ENCODE measurements at places on chromosomes 6 and 20. TPM values are rescaled to one million over a fixed set of nuclear protein-coding genes. Genes with fewer than 3 reads are reported as not detected.

HMGA1 gene
- 48.5 TPM for total RNA-seq

BPIFB4 gene
- total RNA-seq: not detected

APCDD1L gene
- not detected for total RNA-seq

HAO1 gene
- not detected for total RNA-seq

DNA sequence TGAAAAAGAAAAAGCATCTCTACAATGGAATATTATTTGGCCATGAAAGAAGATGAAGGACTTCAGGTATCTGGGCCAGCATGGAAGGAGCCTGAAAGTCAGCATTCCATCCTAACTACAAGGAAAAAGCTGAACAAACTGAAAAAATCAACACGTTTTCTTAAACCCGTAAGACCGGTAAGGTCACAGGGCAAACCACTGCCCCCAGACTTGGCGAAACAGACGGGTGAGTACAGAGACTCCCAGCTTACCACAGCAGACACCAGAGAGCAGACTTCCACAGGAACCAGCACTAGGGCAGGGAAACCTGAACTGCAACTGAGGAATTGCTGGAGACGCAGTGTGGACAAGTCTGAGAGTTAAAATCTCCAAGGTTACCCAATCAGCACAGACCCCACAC lies 31.4 kb downstream of the BEND3 start:
- H3K4me3 ChIP-seq: no peak overlapping the region
- no peak for DNase-seq
- no peaks in the 10 kb centered on the region for H3K27me3 ChIP-seq

DNA sequence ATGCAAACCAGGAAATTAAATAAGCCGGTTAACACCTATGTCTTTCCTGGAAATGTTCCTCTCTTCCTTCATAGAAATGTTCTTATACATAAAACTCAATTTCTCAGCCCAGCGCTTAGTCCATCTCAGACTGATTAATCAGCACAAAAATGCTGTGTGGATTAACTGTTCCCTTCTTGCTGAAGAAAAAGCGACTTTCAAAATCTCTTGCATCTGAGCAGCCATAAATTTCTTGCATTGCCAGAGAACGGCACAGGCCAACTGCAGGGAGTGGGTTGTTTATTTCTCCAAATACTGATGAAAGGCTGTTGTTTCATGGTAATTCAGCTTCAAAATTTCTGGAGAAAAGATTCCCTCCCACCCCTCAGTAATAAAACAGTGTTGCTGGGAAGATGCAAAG lies 517.6 kb downstream of the BTBD3 start:
- H3K36me3 ChIP-seq: no peaks in the 10 kb centered on the region
- H3K27ac ChIP-seq: no peak overlapping the region
- no peaks in the 10 kb centered on the region for H3K4me1 ChIP-seq
- H3K27me3 ChIP-seq: no peaks in the 10 kb centered on the region
- DNase-seq: no peak
- no peak overlapping the region for H3K4me3 ChIP-seq

- no peak for DNase-seq
- no peak overlapping the region for H3K27ac ChIP-seq
- H3K36me3 ChIP-seq: no peaks in the 10 kb centered on the region
- H3K27me3 ChIP-seq: no peaks in the 10 kb centered on the region
- peaks cover 40% of the 10 kb centered on the region for H3K4me1 ChIP-seq
These were observed 87.8 kb downstream of the PLEKHG1 start for GRCh38 chr6:150687508-150687907.

DNA sequence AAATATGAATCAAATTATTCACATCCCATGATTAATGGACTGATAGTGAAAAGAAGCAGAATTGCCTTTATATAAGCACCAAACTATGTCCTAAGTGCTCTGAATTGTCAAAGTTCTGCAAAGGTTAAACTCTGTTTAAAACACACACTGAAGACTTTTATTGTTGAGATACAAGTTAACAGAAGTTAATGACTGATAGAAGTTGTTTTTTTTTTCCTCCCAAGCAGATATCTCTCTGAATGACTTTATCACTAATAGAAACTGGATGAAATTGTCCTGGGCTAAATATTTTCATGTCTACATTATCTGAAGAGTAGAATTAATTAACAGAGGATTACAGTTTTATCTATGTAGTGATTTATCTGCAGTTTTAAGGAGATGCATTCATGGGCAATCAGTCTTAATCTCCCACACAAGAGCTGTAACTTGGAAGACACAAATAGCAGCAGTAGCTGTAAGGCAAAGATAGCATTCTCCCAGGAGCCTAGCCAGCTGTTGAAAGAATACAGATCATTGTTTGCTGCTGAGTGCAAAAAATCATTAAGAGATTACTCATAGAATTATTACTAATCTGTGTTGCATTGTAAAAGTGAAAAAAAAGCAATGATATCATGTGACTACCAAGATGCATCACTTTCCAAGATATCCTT lies 49.9 kb downstream of the BMP5 start:
- H3K4me1 ChIP-seq: no peaks in the 10 kb centered on the region
- no peaks in the 10 kb centered on the region for H3K36me3 ChIP-seq
- H3K4me3 ChIP-seq: no peak overlapping the region
- no peak overlapping the region for H3K27ac ChIP-seq
- no peak for DNase-seq

DNA sequence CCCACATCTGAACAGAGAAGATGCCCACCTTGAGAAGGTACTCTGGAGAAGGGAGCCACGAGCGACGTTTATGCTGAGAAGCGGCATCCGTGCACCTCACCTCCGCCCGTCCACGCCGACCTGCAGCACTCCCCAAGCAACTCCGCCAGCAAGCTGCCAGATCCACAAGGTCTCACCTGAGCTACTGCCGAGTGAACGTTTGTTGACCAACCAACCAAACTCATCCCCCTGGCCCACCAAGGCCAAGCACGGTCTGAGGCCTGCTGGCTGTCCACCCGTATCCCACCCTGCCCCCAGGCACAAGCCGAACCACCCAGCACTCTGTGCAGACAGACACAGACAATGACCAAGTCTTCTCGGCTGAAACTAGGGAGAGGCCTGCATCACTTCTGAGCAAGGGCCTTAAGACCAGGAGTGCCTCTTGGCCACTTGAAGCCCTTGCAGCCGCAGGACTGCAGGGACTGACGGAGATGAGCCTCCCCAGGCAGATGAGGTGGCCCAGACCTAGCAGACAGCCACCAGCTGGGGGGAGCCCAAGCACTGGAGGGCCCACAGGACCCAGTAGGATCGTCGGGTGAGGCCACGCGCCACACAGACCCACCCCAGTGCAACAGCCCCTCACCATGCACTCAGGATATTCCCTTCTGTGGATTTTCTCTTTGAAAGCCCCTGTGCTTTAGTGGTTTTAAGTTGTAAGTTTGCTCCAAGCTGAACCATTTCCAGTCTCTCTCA lies 12.1 kb downstream of the TAF4 start:
- no peak overlapping the region for H3K4me3 ChIP-seq
- H3K27ac ChIP-seq: no peak overlapping the region
- H3K36me3 ChIP-seq: no peaks in the 10 kb centered on the region
- no peaks in the 10 kb centered on the region for H3K27me3 ChIP-seq

DNA sequence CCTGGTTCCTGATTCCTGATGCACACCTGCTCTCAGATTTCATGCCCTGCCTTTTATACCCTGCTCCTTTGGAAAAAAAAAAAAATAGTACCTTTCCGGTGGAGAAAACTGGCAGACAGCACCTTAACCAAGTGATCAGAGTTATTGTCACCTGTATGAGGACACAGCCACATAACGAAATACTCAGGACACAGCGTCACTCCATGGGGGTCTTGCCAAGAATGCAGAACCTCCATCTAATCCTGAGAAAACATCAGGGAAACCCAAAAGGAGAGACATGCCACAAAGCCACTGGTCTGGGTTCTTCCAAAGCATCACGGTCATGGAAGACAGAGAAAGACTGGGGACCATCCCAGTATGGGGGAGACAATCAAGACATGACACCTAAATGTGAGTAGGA lies 29.1 kb downstream of the BFSP1 start:
- H3K4me3 ChIP-seq: no peak overlapping the region
- no peak for DNase-seq
- peaks cover 10% of the 10 kb centered on the region for H3K4me1 ChIP-seq
- no peak overlapping the region for H3K27ac ChIP-seq

Measured in thyroid gland (tissue), 4 donors.